ENCODE measurements at places on chromosomes 11 and 22.

DNA sequence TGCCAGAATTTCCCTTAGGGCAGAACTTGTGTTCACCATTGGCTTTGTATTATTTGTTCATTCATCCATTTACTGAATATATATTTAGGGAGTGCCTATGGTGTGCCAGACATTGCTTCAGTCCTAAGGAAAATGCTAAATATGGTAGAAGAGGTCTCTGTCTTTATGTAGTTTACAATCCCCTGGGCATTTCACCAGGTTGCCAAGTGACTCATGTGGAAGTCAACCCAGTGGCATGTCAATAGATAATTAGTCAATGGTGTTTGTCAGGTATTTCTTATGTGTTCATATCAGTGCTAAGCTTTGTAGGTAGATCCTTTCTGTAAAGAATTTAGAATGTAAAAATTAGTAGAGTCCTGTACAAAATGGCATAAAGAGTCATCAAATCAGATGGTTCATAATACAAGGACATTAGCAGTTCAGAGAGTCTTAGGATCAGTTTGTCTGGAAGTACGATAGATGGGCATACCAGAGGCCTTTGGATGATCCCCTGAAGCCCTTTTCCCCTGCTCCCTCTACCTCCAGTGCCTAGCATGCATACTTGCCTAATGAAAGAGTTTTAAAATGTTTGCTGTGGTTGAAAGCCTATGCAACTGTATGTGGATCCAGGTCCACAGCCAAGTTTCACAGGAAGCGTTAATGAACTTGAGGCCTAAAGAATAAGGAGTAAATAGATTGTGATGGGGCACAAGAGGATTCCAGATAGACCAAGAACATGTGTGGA lies 58.5 kb upstream of the SESN3 start:
- DNase-seq: no peak

DNA sequence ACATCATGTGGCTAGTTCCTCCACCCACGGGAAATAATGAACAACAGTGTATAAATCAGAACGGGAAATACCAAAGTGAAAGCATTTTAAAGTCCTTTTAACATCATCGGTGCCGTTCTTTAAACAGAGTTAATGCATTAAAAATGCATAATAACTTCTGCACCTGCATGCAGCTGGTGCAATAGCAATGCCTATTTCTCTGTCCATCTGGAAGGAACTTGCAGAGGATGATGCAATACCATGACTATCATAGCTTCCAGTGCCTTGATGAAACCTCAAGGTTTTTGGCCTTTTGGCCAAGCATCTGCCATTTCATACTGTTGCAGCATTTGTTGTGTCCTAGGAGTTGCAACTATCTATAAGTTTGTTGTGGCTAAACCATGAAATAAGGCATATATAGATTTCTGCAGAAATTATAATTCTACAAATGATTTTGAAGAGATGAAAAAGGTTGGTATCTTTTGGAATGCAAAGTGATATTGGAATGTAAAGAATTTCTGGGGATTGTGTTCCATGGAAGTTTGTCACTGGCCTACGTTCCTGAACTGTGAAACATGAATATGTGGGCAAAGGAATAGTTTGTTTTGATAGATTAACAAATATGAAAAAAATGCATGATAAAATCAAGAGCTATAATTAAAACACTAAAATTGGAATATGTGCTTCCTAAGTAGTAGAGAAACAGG lies 9.8 kb upstream of the EIF3F start:
- no peak for DNase-seq

DNA sequence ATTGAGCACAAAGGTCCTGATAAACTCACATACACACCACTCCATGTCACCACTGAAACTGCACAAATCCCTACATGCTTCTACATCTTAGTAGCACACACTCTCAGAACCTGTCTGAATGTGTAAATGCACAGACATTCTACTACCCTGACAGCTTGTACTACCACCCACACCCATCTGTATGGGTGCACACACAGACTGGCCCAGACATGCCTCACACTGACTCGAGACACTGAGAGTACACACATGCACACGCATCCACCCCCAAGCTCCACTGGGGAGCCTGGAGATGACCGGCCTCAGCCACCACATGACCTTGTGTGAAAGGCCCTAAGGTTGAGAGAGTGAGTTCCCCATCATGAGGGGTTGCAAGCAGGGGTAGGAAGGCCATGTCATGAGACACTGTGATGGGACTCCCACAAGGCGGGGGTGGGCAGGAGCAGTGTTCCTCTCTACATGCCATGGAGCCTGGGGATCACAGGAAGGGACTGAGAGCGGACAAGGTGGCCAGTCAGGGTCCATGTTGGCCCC lies 28.1 kb downstream of the ARAP1 start:
- DNase-seq: no peak

DNA sequence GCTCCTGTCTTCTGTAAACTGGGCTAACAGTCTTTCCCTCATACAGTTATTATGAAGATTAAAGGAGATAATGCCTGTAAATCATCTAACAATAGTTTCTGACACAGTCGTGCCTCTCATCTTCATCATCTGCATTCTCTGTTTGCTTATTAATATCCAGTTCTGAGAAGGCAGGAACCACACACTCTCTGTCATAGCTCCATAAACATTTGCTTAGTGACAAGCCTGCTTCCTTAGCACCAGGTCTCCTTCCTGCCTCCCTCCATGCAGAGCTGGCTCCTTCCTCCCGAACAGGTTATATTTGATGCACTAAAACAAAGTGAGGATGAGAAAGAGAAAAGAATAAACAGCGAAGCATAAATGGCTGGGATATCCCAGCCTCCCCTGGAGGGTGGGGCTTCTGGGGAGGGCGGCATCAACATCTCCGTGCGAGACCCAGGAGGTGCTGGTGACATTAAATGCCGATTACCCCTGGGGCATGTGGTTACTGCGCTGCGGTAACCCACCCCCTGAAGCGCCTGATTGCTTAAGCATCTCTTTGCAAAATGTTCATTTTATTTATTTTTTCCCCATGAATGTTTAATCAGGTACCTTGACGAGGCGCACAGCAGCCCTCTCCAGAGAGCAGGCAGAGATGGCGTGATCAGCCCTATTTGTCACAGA lies 404.9 kb downstream of the NXPE2 start:
- DNase-seq: no peak

DNA sequence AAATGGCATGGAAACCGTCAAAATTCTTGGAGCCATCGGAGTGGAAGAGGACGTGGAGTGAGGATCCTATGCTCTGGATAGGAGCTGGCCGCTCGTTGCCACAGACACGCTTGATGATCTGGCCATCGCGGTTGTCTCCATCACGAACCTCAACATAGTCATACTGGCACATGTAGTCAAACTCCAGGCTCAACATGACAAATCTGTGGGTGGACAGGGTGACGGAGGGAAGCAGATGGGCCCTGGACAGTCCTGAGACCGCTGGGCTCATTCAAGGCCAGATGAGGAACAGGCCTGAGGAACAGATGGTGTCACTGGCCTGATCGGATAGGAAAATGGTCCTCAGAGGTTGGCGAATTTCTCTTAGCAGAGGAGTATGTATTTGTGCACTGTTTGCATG lies 51.3 kb upstream of the SLC1A2 start:
- no peak for DNase-seq

DNA sequence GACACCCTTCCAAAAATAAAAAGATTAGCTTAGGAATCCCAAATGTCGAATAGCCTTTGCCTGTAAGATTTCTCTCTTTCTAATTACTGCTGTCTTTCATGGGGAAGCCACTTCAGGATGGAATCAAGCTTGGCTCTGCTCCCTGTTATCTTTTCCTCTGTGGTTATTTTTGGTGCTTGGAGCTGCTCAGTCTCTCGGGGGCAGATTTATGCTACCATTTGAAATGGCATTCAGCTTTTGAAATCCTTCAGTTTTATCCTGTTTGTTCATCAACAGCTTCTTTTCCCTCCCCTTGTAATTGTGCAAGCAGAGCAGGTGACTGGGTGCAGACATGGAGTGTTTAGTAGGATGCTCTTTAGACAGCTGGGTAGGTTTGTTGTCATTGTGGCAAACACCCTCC lies 111.0 kb downstream of the DBX1 start:
- DNase-seq: no peak

DNA sequence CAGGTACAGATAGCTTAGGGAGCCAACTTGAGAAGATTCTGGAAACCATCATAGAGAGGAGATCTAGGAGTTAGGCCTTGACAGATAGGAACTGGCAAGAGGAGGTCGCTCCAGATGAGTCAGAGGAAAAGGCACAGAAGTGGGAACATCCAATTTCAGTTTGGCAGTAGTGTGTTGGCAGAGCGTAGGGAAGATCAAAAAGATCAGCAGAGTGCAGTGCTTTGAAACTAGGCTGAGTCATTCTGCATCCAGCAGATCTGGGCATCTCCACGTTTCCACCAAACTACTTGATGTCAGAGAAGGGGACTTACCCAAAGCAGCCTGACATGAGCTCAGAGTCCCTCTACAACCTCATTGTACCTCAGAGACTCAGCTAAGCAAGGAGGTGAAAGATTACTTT lies 58.5 kb downstream of the GAB4 start:
- DNase-seq: no peak

- DNase-seq: no peak
Measured at GRCh38 chr11:107017104-107017432, 1.2 kb downstream of the GUCY1A2 start.

- DNase-seq: no peak
Measured at GRCh38 chr11:47669856-47670255, 27.5 kb upstream of the MTCH2 start.

- DNase-seq: peak; percentile 43
Measured at GRCh38 chr11:12693479-12694182, 19.4 kb downstream of the TEAD1 start.

- DNase-seq: no peak
Measured at GRCh38 chr22:31569126-31569525, 72.8 kb downstream of the SFI1 start.

GRCh38 chr11:78432956-78433355 lies 15.3 kb upstream of the GAB2 start:
- DNase-seq: no peak

DNA sequence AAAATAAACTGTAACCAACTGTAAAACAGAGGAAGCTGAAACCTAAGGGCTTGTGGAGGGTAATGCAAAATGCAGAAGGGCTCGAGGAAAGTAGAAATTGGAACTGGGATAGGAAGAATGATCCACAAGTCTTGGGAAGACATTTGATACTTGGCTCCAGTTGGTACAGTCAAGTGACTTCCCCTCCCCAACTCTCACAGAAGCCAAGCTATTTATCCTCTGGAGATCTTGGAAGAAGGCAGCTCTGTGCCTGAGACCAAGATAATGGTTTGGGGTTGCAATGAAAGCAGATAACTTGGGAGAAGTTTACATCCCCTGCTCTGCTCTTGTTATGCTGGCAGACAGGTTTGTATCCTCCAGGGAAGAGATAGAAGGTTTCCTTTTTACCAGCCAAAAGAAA lies 198.9 kb upstream of the ZC3H12C start:
- DNase-seq: no peak

- DNase-seq: peak; percentile 69
Measured at GRCh38 chr22:36328635-36329253, 59.0 kb downstream of the MYH9 start.

DNA sequence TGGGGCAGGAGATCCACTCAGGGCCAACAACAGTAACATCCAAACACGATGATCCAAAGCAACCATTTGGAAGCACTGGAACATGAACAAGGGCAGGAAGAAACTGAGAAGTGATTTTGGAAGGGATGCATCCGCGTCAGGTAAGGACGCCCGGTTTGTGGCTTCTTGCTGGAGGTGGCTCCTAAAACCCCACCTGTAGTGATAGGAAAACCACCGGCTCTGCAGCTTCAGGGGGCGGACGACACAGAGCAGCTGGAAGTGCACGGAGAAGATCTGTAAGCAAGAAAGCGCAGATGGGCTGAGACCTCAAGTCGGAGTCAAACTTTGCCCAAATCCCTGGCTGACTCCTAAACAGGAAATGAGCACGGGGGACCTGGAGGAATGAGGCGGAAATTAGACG lies 1066.1 kb downstream of the BRD1 start:
- no peak for DNase-seq

DNA sequence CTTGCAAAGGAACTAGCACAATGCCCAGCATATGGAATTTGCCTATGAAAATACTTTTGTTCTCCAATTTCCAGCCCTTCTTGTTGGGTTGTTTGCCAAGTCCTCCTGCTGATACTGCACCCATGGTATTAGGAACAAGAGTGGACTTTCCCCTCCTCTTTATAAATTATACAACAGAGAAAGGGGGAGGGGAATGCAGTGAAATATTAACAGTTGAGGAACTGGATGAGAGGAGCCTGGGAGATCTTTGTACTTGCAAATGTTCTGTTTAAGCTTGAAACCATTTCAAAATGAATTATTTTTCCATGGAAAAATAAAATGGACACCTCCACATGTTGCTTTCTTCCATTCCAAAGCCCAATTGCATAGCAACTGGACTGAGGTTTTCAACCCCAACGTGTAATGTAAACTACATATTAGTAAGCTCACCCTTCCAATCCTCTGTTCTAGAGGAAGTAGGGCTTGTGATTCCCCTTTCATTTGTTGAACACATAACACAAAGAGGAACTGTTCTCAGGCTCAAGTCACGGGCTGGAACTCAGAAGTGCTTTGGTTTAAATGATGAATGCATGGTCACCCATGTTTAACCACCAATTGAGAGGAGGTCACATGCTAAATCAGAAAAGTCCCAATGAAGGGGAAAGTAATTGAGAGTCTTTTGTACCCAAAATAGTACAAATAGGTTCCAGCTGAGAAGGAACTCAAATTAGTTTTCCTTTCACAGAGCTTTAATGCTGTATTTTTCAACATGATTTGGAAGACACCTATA lies 66.2 kb upstream of the ZC3H12C start:
- DNase-seq: no peak

DNA sequence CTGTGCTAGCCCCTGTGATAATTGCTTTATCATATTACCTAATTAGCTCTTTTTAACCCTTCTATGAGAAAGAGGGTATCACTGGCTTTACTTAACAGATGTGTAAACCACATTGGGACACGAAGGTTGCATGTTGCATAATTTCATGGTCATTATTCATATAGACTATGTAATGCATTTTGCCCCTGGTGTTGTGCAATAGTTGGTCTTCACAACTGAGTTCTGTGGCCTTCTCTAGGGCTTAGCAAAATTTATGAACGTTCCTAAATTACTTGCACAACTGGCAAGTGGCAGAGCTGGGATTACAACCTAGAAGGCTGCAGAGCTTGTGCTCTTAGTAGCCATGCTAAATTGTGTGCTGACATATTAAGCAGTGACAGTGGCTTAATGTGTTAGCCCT lies 34.6 kb upstream of the PDGFD start:
- no peak for DNase-seq
